AG09309 (cell line): ENCODE measurements at places on chromosomes 13 and 19.

- DNase-seq = peak; percentile 5
These were observed 153.4 kb downstream of the DPF1 start for GRCh38 chr19:38070573-38070972.

DNA sequence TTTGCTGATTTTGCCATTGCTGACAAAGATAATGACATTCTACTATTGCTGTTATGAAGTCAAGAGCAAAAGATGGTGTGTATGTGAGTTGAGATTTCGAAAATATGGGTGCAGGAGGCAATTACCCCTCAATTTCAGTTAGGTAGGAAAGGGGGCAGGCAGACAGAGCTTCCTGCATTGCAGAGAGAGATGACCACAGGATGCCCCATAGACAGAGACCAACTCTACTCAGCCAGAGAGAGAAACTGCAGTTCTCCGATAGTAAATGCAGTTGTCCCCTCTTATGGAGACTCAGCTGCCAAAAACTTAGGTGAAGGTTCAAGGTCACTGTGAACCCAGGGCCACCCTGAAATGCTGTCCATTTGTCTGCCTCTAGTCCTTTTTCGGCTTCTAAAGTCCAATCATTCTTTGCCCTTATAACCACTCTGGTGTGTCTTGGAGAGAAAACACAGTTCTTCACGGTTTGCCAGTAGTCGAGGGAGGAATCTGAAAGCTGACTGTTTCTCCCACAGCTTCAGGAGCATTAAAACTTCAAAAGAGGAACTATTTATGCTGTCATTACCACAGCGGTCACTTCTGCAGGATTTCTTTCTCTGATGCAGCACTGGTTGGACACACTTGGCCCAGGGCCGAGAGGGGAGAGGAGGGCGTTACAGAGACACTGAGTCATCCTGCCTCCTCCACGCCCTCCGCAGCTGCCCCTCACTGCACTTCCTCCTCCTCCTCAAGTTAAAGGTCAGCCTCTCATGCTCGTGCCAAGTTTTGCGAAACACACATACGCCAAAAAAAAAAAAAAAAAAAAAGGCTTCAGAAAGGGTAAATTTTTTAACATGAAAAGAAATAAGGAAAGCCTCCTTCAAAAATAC, 264.3 kb downstream of the FOXO1 start:
- peak; percentile 86 for DNase-seq

- DNase-seq = no peak
These were observed 61.6 kb downstream of the ALOX5AP start for GRCh38 chr13:30796631-30797601.

DNA sequence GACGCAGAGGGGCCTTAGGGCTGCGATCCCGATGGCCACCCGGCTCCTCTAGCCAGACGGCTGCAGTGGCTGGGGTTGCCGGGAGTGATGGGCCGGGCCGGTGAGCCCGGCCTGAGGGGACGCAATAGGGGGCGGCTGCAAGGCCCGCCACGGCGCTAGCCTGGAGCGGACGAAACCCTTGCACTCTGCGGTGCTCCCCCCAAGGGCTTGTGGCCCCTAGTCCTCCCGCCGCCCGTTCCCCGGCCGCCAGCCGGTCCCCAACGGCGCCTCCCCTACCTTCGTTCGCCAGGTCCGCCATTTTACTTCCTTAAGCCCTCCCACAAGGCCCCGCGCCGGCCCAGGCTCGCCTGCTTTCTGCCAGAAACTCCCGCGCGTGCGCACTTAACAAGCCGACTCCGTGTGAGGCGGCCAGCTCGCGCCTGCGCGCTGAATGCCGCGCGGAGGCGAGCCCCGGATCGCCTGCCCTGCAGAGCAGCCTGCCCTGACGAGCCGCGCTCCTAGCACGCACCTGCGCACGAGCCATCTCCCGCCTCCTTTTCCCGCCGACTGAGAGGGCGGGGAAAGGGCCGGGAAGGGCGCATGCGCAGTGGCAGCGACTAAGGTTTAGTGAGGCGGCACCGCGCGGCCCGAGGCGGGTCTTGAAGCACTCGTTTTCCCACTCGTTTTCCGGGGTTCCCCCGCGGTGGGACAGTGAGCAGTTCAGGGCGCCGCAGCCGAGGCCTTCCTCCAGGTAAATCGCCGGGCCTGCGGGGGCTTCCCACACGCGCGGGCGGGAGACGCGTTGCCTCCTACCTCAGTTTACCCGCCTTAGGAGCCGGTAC, at the start of gene RANBP3:
TSS of gene RANBP3 (minus strand) at position 356 of the 821 bp plus-strand sequence. CDS start at position 298, 58 bp downstream.
- peak; percentile 97 for DNase-seq

GRCh38 chr19:3658870-3659745, 32.5 kb upstream of the CACTIN start:
- DNase-seq = no peak

DNA sequence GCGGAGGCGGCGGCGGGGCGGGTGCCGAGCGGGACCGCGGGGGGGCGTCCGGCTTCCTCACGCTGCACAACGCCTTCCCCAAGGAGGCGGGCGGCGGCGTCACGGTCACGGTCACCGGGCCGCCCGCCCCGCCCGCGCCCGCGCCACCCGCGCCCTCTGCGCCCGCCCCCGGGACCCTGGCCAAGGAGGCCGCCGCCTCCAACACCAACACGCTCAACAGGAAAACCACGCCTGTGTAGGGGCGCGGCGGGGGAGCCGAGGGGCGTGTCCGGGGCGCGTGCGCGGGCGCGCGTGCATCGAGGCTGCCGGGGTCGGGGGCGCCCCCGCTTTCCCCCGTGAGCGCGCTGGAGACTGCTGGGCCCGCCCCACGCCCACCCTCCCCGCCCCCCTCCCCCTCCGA, 8.8 kb upstream of the CACNG6 start:
- DNase-seq = no peak
